SK-MEL-5 (cell line): ENCODE measurements at places on chromosomes 1 and 21. TPM values are rescaled to one million over a fixed set of nuclear protein-coding genes. Genes with fewer than 3 reads are reported as not detected.

LCE2B gene
- total RNA-seq: not detected in 2 replicates

GPR157 gene
- total RNA-seq: 5.4 and 6.9 TPM in 2 replicates

C1orf185 gene
- not detected in 2 replicates for total RNA-seq

IQGAP3 gene
- total RNA-seq: 10.1 and 10.3 TPM in 2 replicates

STRIP1 gene
- 33.1 and 35.5 TPM in 2 replicates for total RNA-seq

SELENOF gene
- 257 and 280 TPM in 2 replicates for total RNA-seq

KRTAP10-8 gene
- total RNA-seq: not detected in 2 replicates

SGIP1 gene
- 0.16 and 0.37 TPM in 2 replicates for total RNA-seq

C1orf226 gene
- 1.2 and 1.8 TPM in 2 replicates for total RNA-seq

CYP4B1 gene
- total RNA-seq: not detected in 2 replicates

RAB29 gene
- 29.8 and 30.8 TPM in 2 replicates for total RNA-seq

OR2AK2 gene
- not detected in 2 replicates for total RNA-seq

AQP10 gene
- not detected in 2 replicates for total RNA-seq

BSND gene
- total RNA-seq: not detected in 2 replicates

PGLYRP4 gene
- not detected in 2 replicates for total RNA-seq

XKR8 gene
- total RNA-seq: not detected in 2 replicates

PCBP3 gene
- not detected in 2 replicates for total RNA-seq

KIF17 gene
- total RNA-seq: 0.16 TPM in 1 of 2 replicates, not detected in the other

WDR64 gene
- total RNA-seq: not detected in 2 replicates

PLEKHN1 gene
- 0.03 and 0.11 TPM in 2 replicates for total RNA-seq

STMN1 gene
- total RNA-seq: 99.5 and 125 TPM in 2 replicates

OXCT2 gene
- total RNA-seq: 0.24 and 0.26 TPM in 2 replicates

ANGPTL1 gene
- 1.8 and 2.2 TPM in 2 replicates for total RNA-seq

DIO1 gene
- total RNA-seq: not detected in 2 replicates

GSTM5 gene
- not detected in 2 replicates for total RNA-seq

ZNF648 gene
- total RNA-seq: 0.43 and 1.1 TPM in 2 replicates

TNFAIP8L2 gene
- total RNA-seq: not detected in 2 replicates

LRRC71 gene
- total RNA-seq: not detected in 2 replicates

FCGR3B gene
- not detected in 2 replicates for total RNA-seq

FNDC7 gene
- not detected in 2 replicates for total RNA-seq

CCDC17 gene
- 0.48 and 0.67 TPM in 2 replicates for total RNA-seq

C21orf91 gene
- total RNA-seq: 37.7 and 40.5 TPM in 2 replicates

FCAMR gene
- total RNA-seq: not detected in 2 replicates

SLC2A5 gene
- 0.11 TPM in 2 replicates for total RNA-seq

ROR1 gene
- 2.6 and 2.8 TPM in 2 replicates for total RNA-seq

PCP4L1 gene
- not detected in 2 replicates for total RNA-seq

LRRC39 gene
- total RNA-seq: 4.2 and 5.0 TPM in 2 replicates

FOXJ3 gene
- total RNA-seq: 27.8 and 35.3 TPM in 2 replicates

OR2L8 gene
- not detected in 2 replicates for total RNA-seq

ZBTB18 gene
- total RNA-seq: 11.4 and 13.0 TPM in 2 replicates

KCNA2 gene
- under 0.01 and 0.24 TPM in 2 replicates for total RNA-seq

CYP4X1 gene
- not detected in 2 replicates for total RNA-seq

CDC20 gene
- 46.6 and 51.2 TPM in 2 replicates for total RNA-seq

KCNT2 gene
- total RNA-seq: not detected in 2 replicates

TSPEAR gene
- total RNA-seq: not detected in 2 replicates

FAM163A gene
- not detected in 2 replicates for total RNA-seq
